ENCODE measurements at places on chromosomes 7 and 10.

- no peak for DNase-seq
Observed at GRCh38 chr7:372546-372931, 82.6 kb downstream of the FOXL3 start.

GRCh38 chr10:89337484-89337883 lies 9.7 kb downstream of the IFIT3 start:
- peak; percentile 88 for DNase-seq

DNA sequence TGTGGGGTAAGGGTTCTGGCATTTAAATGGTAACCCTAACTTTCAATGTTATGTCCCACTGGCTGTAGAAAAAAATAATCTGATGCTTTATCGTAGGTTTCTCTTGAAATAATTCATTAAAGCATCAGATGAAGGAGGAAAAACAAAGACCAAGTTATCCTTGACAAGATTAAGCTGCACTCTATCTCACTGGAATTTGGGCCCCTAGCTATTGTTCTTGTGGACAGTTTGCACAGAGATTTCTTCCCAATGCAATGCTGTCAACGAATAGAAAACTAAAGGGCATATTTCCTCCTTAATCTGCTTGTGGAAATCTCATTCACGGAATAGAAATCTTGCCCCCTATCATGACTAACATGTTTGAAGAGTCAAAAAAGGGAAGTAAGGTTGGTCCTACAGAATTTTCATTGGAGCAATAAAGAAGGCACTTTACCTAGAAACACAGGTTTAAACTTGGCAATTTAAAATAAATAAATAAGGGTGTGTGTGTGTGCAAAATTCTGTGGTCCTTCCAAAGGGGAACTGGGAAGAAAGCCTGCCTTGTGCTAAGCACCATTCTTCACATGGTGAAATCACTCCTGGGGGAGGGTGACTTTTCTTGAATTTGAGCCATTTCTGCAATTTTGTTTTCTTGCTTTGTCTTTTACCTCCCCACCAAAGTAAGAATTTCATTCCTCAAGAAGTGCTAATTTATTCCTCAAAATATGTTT lies 242.8 kb downstream of the GLI3 start:
- DNase-seq, result no peak

DNA sequence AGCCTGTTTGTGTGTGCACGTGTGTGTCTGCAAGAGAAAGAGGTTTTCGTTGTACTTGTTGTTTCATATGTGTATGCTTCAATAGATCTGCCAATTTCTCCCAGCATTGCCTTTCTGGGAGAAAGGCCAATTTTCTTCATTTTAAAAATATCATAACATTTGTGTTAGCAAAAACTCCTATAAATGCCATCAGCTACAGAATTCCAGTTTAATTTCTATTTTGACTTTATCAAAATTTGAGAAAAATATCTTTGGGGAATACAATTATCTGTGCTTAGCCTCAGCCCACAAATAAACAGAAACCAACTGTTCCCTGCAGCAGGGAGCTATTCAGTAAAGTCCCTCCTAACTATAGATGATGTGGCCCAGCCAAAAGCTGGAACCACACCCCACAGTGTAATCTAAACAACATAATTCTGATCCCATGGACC lies 68.3 kb upstream of the MGMT start:
- DNase-seq, result no peak

DNA sequence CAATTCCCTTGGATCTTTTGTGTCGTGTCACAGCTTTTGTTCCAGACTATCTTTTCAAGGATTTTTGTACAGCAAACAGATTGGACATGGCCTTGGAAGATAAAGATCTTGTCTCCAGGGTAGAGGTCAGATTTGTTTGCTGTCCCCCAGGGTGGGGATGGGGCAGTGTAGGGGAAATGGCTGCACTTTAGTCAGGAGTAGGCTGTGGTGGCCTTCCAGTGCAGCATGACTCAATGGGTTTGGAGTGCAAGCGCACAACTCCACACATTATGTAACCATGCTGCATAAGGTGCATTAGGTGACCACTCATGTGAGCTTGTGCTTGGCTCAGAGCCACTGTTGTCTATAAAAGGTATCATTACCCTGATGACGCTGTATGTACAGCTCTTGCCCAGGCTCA lies 23.9 kb upstream of the ADAMTS14 start:
- peak; percentile 38 for DNase-seq

DNA sequence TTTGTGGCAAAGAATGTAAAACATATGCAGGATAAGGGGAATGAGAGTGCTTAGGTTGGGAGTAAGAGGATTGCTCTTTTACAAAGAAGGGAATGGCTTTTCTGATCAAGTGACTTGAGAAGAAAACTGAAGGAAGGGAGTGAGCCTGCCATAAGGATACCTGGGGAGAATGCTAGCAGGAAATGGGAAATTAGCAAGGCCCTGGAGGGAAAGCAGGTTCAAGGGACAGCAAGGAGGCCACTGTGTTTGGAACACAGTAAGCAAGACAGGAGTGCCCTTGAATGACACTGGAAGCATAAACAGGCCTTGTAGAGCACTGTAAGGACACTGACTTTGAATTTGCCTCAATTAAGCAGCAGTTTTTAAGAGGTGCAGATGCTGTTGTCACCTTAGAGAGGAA lies 1069.9 kb downstream of the DNAJB9 start:
- DNase-seq, result no peak

GRCh38 chr10:106680061-106680460 lies 484.4 kb downstream of the SORCS1 start:
- DNase-seq, result no peak

GRCh38 chr7:123131140-123131539 lies 68.6 kb downstream of the SLC13A1 start:
- no peak for DNase-seq

DNA sequence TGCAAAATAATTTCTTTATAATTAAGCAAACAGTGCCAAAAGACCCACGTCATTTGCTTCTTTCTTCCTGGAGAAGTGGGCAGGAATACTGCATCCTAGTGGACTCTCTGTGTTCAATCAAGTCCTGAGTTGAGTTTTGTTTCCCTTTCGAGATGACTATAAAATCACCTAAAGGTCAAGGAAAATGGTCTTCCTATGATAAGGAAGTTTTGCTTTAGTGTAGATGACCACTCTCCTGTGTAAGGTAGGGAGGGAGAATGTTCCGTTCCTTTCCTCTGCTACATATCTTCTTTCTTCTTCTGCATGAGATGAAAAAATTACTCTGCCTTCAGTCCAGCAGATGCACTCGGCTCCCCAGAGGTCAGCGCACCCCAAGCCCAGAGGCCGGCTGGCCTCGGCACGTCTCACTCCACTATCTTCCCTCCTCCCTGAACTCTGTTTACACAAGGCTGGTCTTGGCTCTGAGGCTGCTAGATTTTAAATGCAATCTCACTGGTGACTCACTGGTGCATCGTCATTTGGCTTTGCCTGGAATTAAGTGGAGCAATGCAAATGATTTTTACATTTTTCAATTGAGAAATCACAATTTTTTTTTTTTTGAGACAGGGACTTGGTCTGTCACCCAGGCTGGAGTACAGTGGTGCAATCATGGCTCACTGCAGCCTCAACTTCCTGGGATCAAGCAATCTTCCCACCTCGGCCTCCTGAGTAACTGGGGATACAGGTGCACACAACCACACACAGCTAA lies 18.6 kb upstream of the VDAC2 start:
- peak; percentile 89 for DNase-seq

- no peak for DNase-seq
Observed at GRCh38 chr7:2711895-2712675, 24.1 kb downstream of the AMZ1 start.

GRCh38 chr10:125628104-125629049 lies 54.6 kb downstream of the TEX36 start:
- DNase-seq, result no peak

DNA sequence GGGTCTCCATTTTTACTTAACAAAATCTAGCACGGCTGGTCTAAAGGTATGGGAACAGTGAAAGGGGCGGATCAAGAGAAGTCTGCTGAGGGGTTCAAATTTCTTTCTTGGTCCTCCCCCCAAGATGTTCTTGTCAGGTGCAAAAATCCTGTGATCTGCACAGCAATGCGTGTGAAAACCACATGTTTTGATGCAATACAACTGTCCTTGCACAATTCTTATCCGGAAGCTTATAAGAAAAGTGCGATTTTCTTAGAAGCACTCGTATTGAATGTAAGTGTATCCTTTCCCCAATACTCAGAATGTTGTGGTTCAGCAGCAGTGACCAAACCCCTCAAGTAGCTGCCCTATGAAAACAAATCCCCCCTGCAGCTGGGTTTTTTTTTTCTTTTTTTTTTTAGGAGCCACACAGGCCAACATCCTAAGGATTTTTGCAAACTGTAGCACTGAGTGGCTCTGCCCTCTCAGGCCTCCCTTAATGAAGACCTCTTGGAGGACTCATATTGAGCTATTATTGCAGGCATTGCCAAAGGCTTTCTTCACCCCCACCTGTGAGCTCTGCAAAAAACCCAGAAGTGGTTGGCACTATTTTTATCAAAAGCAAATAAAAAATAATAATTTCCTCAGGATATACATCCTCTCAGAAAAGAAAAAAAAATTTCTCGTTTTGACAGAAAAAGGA lies 151.9 kb upstream of the ITGB1 start:
- DNase-seq, result no peak

GRCh38 chr10:13942035-13942434 lies 355.3 kb downstream of the PRPF18 start:
- no peak for DNase-seq

GRCh38 chr10:112585126-112585525 lies 138.1 kb downstream of the VTI1A start:
- peak; percentile 65 for DNase-seq

GRCh38 chr10:49649294-49649693 lies 30.2 kb upstream of the C10orf53 start:
- peak; percentile 20 for DNase-seq

- no peak for DNase-seq
Observed at GRCh38 chr10:102109166-102110116, 10.7 kb downstream of the LDB1 start.

GRCh38 chr7:147062897-147063296 lies 946.3 kb downstream of the CNTNAP2 start:
- no peak for DNase-seq

DNA sequence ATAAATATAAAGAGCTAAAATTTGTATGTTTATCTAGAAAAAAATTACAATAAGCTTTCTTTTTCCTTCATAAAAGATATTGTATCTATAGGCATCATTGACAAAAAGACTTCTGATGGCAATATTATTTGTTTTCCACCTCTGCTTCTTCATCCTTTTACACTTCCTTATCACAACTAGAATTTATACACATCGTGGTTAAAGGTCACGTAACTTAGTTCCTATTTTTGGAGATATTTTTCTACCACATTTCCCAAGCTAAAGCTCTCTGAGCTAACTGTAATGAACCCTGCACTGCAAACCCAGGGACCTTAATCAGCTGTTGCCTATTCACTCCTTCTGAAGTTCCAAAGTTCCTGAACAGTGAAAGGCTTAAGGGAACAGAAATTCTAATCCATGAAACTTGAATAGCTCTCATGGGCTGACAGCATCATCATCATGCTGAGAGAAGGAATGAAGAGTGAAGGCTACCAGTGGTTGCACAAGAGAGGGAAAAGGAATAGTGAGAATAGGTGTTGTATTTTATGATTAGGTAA lies 106.1 kb upstream of the SLC13A1 start:
- DNase-seq, result no peak

DNA sequence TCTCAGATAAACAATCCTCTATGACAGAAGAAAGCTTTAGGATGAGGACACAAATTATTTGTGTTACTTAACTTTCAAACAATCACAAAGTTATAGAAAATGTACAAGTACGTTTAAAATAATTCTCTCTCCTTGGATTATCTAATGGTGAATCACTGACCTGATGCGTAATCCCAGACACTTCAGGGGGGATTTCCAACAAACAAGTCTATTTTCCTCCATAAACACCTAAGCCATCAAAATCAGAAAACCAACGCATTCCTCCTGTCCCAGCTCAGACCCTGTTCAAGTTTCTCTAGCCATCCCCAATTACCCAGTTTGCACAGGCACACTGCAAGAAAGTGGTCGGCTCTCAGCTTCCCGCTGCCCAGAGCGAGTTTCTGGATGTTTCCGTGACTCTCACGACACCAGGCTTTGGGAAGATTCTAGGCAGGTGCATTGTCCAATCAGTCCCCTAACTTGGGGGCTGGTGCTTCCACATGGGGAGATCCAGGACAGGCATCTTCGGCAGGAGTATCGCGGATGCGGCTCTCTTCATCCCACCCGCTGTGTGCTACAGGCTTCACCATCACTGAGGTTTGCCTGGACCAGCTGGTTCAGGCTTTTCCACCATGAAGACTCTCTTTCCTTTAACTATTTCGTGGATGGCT lies 200.0 kb downstream of the ZMYND11 start:
- no peak for DNase-seq

Data from M059J (cell line).